ENCODE measurements at places on chromosomes 16 and 17. TPM values are rescaled to one million over a fixed set of nuclear protein-coding genes. Genes with fewer than 3 reads are reported as not detected.

Gene NPB
- polyA plus RNA-seq, result 1.4 TPM

GRCh38 chr17:60971515-60972369 lies 294.1 kb downstream of the BCAS3 start:
- peak; percentile 77 for DNase-seq

Gene GHDC
- 37.0 TPM for polyA plus RNA-seq

Gene SAMD14
- polyA plus RNA-seq, result 3.7 TPM

Gene KRT36
- not detected for polyA plus RNA-seq

GRCh38 chr17:80190716-80191115 lies 20.9 kb downstream of the CARD14 start:
- DNase-seq, result no peak

DNA sequence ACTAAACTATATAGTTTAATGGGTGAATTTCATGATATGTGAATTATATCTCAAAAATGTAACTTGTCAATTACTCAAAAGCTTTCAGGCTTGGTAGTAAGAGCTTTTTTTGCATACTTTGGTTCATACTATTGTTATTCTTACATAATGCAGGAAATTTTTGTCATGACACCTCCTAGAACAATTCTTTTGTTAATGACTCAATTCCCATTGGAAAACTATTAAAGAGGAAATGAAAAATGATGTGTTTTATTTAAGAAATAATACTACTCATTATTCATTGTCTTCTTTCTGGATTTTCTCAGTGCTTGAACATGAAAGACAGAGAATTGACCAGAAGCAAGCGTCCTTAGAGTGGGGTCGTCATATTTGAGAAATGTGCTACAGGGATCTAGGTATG lies 196.4 kb upstream of the KCNJ16 start:
- no peak for DNase-seq

GRCh38 chr16:31529108-31529936 lies 1.6 kb downstream of the AHSP start:
- peak; percentile 29 for DNase-seq

DNA sequence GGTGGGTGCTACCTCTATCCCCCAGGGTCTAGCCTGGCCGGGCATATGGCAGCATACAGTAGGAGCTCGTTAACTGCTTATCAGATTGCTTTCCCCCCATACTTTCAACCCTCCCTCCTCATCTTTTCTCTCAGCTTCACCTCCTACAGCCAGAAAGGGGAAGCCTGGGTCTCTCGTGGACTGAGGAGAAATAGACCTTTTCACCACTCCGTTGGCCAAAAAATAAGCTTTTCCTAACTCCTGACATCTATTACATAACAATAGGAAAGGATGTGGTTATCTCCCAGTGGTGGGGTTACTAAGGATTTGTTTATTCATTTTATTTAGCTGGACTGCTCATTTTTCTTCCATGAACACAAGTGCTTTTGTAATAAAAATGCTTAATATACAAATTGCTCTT lies 9.0 kb upstream of the CXCL16 start:
- DNase-seq, result no peak

DNA sequence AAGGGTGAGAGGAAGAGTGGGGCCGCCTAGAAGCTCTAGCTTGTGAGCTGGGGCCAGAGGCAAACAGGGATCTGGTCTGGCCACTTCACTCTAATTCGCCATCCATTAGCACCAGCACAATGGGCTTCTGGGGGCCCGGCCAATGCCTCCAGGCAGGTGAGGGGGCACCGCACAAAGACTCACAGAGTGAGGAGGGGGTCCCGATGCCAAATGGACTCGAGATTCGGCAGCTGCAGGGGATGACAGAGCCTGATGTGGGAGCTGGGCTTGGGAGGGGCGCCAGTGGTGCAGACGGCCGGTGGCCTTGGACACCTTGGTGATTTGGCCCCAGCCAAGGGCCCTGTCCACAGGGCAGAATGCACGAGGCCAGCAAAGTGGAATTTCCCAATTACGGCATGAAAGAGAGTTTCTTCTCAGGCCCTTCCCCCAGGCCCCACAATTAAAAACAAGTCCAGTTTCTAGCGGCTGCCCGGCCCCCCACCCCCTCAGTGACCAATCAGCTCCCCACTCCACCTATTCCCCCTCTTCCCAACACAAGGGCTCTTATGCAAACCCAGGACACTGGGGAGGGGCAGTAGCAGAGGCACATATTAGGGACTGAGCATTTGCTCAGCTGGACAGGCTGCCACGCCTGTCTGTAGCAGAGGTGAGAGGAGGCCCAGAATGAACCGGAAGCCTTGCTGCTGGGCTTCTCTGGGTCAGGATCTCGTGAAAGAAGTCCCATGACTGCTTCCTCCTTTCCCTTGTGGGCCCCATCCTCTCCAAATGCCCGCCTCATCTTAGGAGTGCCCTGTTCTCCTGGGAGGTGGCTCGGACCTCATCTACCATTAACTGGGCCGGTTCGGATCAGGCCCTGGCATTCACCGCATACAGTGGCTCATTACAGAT lies 39.4 kb upstream of the MTSS2 start:
- no peak for DNase-seq

DNA sequence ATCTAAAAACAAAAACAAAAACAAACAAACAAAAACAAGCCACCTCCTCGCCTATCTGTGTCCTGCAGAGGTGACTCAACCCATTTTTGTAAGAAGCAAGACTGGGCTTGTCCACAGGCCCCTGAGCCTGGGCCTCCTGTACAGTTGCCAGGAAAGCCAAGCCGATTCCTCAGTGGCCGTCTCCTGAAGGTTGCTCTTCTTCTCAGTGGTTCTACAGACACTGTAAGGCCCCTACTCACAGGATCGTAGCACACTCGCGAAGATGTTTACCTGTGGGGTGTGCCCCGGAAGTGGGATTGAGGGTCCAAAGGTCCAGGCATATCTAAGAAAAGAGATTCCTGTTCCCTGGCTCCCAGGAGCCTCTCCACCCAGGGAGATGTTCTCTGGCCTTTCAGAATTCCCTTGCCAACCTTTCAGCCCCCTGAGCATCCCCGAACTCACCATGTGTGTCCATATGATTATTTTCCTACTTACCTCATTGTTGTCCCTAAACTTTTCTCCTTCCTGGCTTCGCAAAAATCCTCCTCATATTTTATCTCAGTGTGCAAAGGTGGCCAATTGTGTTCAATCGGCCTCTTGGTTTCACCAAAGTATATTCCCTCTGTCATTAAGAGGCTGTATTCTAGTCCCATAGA lies 7.5 kb upstream of the CES3 start:
- DNase-seq, result no peak

- DNase-seq, result no peak
Measured at GRCh38 chr17:28041844-28042656, 427 bp upstream of the NLK start.

GRCh38 chr16:72934636-72935403 lies 113.1 kb downstream of the ZFHX3 start:
- no peak for DNase-seq

GRCh38 chr17:61209106-61209439 lies 190.6 kb upstream of the TBX2 start:
- DNase-seq, result no peak

Gene TBX2
- 122 TPM for polyA plus RNA-seq

Gene FAAP100
- polyA plus RNA-seq, result 13.2 TPM

DNA sequence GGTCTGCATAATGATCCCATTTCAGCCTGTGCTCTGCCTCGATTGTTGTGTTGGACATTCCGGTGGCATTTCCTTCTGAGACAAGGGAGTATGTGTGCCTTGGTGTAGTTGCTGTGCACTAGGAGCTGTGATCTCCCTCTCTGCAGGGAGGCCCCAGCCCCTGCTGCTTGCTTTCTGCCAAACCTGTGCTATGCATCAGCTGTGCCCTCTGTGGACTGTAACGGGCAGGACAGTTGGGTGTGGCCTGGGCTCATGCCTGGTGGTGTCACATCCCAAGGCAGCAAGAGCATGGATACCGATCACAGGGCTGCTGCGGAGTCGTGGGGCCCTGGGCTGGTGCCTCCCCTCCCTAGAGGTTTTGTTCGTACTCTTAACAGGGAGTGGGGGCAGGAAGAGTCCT lies 3.8 kb upstream of the JPT2 start:
- DNase-seq, result peak; percentile 15

DNA sequence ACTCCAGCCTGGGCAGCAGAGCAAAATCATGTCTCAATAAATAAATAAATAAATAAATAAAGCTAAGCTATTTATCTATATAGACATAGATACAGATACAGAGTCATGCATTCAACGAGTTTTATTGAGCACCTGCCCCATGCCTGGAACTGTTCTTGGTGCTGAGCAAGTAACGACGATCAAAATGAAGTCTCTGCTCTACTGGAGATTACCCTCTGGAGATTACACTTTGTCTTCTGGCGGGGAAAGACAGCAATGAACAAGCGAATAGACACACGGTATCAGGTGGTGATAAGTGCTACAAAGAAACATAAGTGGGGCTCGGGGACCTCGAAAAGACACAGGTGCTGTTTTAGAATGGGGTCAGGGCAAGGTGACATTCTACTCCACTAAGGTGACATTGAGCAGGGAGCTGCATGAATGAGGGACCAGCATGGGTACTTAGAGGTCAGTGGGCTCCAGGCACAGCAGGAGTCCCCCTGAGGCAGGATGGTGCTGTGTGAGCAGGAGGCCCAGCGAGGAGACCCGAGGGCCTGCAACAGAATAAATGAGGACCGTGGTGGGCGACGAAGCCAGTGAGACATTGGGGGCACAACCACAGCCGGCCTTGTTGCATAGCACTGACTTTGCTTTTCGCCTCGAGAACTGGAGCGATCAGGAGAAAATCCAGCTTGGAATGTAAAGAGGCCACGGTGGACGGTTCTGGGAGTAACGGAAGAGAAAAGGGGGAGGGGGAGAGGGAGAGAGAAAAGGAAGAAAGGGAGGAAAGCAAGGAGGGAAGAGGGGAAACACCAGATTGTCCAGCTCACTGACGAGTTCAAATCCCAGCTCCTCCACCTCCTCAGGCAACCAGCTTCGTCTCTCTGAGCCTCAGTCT lies 42.4 kb upstream of the MEAK7 start:
- DNase-seq, result no peak

DNA sequence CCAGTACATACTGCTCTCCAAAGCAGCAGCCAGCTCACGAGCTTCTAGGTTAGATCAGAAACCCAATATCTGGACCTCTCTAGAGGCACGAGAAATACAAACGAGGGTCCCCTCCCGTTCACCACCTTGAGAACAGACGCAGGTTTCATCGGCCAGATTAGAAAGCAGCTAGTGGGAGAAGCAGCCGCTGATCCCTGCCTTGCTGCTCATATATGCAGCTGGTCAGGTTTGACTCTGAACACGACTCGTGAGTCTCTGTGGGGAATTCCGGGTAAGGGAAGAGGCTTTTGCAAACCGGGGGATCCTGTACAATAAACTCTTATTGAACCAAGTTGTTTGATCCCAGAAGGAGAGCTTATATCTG lies 1.6 kb downstream of the VAT1L start:
- DNase-seq, result no peak

GRCh38 chr17:38605841-38606645 lies at the start of gene SRCIN1:
Gene SRCIN1 (minus strand): TSS chr17:38605952. CDS start chr17:38605705, 247 bp downstream.
- DNase-seq, result peak; percentile 87

- DNase-seq, result no peak
Measured at GRCh38 chr17:48494335-48494734, 36.5 kb downstream of the HOXB1 start.

- DNase-seq, result no peak
Measured at GRCh38 chr17:15307710-15308111, 33.7 kb downstream of the TEKT3 start.

Gene GSE1
- 9.5 TPM for polyA plus RNA-seq

GRCh38 chr16:8858994-8859912 lies 9.6 kb downstream of the CARHSP1 start:
- no peak for DNase-seq

DNA sequence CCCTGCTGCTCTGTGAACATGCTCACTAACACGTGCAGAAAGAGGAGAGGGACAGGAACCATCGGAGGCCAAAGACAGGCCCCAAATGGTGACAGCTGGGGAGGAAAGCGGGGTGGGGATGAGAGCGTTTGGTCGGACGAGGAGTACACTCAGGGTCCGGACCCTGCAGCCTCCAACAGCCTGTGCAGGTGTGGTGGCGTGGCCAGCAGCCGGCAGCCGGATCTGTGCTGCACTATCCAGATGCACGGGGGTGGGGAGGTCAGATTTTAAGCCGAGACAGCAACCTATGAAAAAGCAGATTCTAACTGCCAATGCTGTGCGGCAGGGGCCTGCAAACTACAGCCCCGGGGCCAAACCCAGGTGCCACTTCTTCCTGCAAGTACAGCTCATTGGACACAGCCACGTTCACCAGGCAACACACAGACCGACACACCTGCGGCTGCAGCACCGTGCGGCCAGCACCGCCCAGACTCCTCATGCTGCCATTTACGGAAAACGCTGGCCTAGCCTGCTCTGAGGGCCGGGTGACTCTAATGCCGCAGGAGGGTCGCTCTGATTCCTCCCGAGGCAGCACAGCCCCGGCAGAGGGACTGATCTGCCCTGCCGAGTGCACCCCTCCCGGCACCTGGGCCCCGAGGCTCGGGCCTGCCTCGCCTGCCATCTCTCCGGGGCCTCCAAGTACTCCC lies 21.2 kb downstream of the SLC16A3 start:
- DNase-seq, result no peak

- DNase-seq, result no peak
Measured at GRCh38 chr17:32386844-32387243, 36.9 kb downstream of the ZNF207 start.

Gene YPEL3
- polyA plus RNA-seq, result 107 TPM

- DNase-seq, result no peak
Measured at GRCh38 chr17:7988750-7989178, 13.7 kb upstream of the GUCY2D start.

GRCh38 chr16:17470182-17470907 lies 415 bp downstream of the XYLT1 start:
- DNase-seq, result peak; percentile 77

Gene TSNAXIP1
- polyA plus RNA-seq, result 2.8 TPM

Gene SLC5A2
- polyA plus RNA-seq, result 208 TPM

DNA sequence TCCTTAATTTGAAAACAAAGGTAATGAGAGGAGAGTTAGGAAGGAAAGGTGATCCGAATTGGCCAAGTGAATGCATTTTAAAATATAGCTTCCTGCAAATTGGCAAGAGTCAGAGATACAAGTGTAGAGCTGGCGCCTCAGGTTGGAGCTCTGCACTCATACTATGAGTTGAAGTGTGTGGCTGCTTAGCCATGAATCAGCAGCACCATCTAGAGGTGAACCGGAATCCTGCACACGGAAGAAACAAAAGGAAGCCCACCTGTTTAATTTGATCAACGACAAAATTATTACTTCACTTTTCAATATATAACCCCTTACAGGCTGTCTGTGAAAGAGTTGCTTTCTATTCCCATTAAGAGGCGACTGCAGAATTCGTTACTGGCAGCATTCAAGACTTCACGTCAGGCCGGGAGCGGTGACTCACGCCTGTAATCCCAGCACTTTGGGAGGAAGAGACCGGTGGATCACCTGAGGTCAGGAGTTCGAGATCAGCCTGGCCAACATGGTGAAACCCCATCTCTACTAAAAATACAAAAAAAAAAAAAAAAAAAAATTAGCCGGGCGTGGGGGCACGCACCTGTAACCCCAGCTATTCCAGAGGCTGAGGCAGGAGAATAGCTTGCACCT lies 1253.7 kb upstream of the CDH8 start:
- peak; percentile 71 for DNase-seq

Gene BOLA2B
- 177 TPM for polyA plus RNA-seq

Gene CHRNE
- 0.82 TPM for polyA plus RNA-seq

- no peak for DNase-seq
Measured at GRCh38 chr16:8807189-8807588, 9.6 kb downstream of the PMM2 start.

Gene GAST
- not detected for polyA plus RNA-seq

- DNase-seq, result peak; percentile 86
Measured at GRCh38 chr17:31488264-31488981, 96.9 kb downstream of the RAB11FIP4 start.

Gene DLX4
- polyA plus RNA-seq, result not detected

Gene PIGW
- 4.7 TPM for polyA plus RNA-seq

GRCh38 chr16:71758293-71758760 lies 33.8 kb upstream of the PHLPP2 start:
- no peak for DNase-seq

Data from kidney (tissue), 22 donors.